Fibroblast of upper back skin (primary cell): ENCODE measurements at places on chromosomes 2 and 18.

DNA sequence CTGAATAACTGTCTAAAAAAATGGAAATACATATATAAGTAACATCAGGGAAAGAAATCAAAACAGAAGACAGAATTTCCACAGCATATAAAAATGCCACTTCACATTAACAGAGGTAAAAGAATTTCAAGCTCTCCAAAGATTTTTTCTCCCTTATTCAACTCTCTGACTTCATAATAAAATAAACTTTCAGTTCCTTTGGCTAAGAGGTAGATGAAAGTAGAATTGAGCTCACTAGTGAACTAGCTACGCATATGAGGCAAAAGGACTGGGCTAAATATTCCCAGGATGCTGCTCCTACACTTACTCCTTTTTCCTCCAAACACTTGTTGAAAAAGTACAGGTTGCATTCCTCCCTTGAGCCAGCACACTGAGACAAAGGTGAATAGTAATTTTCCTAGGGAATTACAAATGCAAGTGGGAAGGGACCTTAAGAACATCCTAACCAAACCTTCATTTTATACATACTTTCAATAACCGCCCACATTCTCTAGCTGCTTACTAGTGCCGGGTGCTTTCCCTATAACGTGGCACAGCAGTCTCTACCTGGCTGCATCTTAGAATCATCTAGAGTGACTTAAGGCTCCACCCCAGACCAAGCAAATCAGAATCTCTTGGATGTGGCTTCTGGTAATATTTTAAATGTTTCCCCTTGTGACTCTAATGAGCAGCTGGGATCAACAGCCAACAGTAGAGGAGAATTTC is 136.6 kb downstream of the MTCL1 start:
- peak; percentile 36 for DNase-seq

GRCh38 chr18:51952844-51953243 is 387.2 kb upstream of the DCC start:
- no peak for DNase-seq

- DNase-seq = no peak
Observed at GRCh38 chr2:154189953-154190352, 318.2 kb downstream of the GALNT13 start.

DNA sequence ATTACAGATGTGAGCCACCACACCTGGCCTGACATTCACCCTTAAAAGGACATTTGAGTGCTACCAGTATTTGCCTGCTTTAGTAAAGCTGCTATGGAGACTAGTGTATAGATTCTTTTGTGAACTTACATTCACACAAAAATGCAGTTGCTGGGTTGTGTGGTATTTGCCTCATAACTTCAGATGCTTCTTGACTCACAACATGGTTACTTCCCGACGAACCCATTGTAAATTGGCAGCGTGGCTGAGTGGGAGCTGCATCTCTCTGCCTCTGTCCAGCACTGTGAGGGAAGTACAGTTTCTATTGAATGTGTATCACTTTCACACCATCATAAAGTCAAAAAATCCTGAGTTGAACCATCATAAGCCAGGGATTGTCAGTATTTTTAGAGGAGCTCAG is 56.9 kb downstream of the RRM2 start:
- peak; percentile 15 for DNase-seq

- no peak for DNase-seq
Observed at GRCh38 chr2:8568543-8569302, 113.1 kb upstream of the ID2 start.

- DNase-seq = peak; percentile 2
Observed at GRCh38 chr2:239399433-239399920, 1.3 kb downstream of the HDAC4 start.

DNA sequence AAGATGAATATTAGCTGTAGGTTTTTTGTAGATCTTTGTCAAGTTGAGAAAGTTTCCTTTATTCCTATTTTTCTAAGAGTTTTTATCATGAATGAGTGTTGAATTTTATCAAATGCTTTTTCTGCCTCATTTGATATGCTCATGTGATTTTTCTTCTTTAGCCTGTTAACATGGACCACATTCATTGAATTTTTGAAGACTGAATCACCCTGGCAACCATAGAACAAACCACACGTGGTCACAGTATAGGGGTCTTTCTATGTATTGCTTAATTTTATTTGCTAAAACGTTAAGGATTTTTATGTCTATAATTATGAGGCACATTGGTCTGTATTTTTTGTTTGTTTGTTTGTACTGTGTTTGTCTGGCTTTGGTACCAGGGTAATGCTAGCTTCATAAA is 201.7 kb upstream of the CWC22 start:
- DNase-seq = peak; percentile 77

GRCh38 chr18:40911582-40912254 is 1043.3 kb upstream of the PIK3C3 start:
- DNase-seq = peak; percentile 83

- peak; percentile 69 for DNase-seq
Observed at GRCh38 chr18:26322890-26323653, 96.8 kb downstream of the TAF4B start.

- DNase-seq = no peak
Observed at GRCh38 chr2:67039517-67040103, 357.5 kb upstream of the ETAA1 start.

- peak; percentile 87 for DNase-seq
Observed at GRCh38 chr2:145652571-145653545, 1132.9 kb upstream of the ZEB2 start.

DNA sequence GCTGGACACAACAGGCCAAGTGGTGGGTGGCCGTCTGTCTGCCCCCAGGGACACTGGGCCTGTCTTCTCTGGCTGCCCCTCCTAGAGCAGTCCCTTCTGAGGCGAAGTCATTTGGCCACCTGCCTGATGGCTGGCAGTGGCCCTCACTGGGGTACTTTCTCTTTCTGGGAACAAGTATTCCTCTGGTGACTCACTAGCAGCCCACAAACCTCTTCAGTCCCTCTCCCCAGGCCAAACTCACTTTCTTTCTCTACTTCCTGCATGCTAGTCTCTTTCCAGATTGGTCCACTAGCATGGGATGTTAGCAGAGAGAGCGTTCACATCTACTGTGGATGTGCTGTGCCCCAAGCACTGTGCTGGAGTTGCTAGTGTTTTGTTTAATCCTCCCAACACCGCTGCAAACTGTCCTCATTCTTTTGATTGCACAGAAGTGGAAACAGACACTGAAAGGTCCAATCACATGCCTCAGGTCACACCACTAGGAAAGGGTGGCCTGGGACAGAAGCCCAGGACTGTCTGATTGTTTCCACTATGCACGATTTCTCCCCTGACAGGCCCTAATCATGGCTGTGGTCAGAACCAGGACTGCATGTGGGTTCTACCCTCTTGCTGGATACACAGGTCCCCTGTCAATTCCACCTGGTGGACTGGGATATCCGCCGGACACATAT is 5.2 kb downstream of the DYSF start:
- peak; percentile 51 for DNase-seq

DNA sequence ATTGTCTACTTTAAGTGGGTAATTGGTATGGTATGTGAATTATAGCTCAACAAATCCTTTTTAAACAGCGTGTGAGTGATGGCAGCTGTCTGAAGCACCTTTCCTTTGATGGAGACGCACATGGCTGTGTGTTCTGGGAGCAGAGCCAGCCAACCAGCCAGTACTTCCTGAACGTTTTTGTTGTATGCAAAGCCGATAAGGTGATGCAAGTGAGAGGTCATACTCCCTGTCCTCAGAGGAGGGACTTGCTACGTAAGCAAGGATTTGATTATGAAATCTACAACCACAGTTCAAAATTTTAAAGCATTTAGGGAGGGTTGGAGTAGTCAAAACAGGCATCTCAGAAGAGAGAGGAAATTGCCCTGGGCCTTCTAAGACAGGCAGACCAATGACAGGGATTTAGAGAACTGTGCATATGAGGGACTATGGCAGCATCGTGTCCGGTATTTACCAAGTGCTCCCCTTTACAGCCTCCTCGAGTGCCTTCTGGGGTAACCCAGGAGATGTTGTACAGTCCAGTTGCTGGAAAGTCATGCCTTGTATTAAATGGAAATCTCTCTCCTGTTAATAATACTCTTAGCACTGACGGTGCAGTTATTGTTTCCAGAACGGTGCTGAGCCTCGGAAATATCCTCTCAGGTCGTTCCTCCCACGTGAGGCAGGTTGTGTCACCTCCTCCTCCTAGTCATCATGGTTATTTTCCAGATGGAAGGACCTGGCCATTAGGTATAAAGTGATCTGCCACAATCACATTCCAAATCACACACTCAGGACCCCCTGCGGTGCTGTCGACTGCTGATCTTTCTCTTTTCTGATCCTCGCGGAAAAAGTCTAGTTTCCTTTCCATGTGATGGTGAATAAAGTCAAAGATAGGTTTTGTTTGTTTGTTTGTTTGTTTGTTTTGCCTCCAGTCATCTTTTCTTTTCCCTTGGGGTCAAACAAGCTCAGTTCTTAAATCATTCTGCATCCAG is 28.4 kb downstream of the ARHGEF4 start:
- DNase-seq = peak; percentile 88

DNA sequence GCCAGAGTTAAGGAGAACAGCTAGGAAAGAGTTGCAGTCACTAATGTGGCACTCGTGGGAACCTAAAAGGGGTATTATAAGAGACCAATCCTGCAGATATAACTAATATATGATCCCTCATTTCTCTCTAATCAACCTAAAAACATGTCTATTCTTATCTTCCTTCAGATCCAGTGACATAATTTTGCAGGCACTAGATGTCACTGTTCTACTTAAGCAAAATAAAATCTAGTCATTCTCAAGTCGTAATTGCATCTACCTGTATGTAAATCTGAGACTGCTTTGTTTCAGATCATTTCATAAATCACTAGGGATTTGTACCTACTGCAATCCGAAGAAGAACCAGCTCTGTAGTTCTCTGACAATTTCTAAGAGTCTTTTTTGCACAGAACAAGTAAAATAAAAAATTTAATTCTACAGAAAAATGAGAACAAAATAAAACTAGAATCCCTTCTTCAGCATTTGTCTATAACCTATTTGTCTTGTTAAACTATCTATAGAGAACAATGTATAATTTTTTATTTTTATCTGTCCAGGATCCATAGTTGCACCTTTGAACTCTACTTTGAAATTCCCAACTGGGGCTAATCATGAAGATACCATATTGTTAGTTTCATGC is 56.5 kb upstream of the ERBB4 start:
- DNase-seq = peak; percentile 3

DNA sequence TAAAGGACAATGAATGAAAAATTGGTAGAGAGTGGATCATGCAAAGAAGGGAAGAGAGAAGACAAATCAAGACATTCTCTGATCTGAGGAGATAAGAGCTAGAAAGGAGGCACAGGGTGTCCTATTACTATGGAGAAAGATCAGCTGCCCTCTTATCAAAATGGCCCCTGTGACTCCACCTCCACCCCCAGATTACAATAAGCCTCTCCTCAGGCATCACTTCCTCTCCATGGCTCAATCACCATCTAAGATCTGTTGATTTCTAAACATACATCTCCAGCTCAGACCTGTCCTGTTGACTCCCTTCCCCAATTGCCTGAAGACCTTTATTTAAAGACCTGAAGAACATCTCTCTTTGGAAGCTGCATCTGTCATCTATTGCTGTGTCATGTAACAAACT is 43.2 kb downstream of the SP100 start:
- DNase-seq = no peak

GRCh38 chr2:207734636-207735512 is 23.4 kb downstream of the CCNYL1 start:
- DNase-seq = no peak

DNA sequence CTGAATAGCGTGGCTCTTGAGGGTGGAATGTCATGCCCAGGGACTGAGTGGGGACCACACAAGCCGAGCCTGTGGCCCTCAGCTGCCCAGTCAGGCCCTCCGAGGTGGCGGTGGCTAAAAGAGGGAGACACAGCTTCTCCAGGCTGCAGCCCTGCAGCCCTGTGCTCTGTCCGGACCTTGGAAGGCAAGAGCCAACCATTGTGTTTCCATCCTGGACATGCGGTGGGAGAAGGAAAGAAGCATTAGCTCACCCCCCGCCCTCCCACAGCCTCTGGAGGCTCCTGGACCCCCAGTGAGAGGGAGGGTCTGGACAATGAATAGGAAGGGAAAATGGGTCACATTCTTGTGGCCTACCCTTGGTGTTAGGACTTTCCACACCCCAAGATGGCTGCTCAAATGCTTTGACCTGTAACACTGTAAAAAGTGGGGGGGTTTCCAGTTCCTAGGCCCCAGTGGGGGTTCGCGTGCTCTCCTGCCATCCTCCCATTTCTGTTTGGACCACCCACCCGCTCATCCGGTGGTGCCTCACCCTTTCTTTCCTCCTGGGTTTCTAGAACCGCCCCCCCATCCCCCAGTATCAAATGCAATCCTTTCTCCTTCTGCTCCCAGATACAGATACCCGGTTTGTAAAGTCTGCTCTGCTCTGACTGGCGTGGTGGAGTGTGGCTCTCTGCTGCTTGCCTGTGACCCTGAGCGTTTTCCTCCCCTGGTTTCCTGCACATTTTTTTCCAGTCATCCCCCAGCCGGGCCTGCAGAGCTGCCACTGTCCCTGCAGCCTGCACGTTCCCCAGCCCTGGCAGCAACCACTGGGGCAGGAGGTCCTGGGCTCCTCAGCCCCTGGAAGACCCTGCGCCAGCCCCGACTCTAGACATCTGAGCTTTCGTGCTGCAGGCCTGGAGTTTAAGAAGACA is 36.3 kb upstream of the SMAD7 start:
- no peak for DNase-seq

- DNase-seq = no peak
Observed at GRCh38 chr18:9655232-9655767, 40.9 kb upstream of the PPP4R1 start.

- no peak for DNase-seq
Observed at GRCh38 chr18:49177071-49177470, 226.3 kb upstream of the SMAD7 start.

DNA sequence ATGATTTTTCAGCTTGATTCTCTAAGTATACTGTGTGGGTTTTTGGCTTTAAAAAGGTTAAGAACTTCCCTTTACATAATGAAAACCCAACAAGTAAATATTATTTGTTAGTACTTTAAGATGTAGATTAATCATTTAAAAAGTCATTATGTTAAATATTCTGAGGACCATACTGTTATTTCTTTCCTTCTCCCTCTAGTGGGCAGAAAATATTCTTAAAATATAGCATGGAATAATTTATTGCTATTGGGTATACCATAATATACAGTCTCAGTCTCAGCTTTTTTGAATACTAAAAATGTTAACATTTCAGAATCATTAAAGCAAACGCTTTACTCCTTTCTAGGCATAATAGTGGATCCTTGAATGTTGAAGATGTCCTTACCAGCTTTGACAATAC is 28.1 kb downstream of the CAMKMT start:
- no peak for DNase-seq
